ENCODE measurements at places on chromosomes 1 and 21.

GRCh38 chr1:103220631-103221041 lies 112.3 kb upstream of the COL11A1 start:
- no peak for DNase-seq

- no peak for DNase-seq
Measured at GRCh38 chr1:45035631-45036301, 23.7 kb downstream of the UROD start.

DNA sequence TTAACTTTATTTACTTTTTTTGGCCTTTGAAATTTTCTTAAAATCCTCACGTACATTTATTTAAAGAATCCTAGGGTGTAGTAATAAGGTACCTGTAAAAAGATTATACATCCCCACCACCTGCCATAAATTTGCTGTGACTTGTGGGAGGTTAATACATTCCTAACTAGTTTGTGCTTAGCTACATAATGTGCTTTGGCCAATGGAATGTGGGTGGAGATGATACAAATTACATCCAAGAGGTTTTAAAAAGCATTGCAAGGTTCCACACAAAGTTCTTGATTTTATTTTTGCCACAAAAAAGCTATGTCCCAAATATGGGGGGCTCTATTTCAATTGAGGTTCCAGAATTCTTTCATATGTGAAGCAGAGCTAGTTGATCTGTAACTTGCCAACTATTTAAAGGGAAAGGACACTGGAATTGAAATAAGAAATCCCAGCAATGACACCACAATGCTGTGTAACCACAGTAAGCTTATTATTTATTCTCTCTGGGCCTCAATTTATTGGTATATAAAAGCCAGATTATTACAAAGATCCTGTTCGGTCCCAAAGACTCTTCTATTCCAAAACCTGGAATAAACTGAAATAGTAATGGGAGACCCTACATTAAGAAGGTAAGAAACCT lies 15.7 kb downstream of the ASPM start:
- DNase-seq = no peak

GRCh38 chr1:45608175-45609156 lies 15.4 kb downstream of the CCDC17 start:
- peak; percentile 60 for DNase-seq

- peak; percentile 86 for DNase-seq
Measured at GRCh38 chr1:100718581-100718980, 961 bp upstream of the VCAM1 start.

DNA sequence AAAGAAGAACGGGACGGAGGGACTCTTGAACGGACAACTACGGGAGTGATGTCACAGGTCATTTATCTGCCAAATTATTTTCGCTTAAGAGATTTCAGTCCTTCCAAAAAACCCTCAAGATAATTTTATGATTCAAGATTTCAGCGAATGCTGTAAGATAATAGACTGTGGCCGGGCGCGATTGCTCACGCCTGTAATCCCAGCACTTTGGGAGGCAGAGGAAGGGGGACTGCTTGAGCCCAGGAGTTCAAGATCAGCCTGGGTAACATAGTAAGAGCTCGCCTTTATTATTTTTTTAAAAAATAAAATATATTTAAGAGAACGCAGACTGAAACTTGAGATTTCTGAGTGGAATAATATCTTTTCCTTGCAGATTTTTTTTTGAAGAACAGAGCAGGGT lies 609 bp downstream of the RWDD2B start:
- DNase-seq = no peak

- peak; percentile 86 for DNase-seq
Measured at GRCh38 chr1:30872033-30872947, 36.3 kb downstream of the SDC3 start.

DNA sequence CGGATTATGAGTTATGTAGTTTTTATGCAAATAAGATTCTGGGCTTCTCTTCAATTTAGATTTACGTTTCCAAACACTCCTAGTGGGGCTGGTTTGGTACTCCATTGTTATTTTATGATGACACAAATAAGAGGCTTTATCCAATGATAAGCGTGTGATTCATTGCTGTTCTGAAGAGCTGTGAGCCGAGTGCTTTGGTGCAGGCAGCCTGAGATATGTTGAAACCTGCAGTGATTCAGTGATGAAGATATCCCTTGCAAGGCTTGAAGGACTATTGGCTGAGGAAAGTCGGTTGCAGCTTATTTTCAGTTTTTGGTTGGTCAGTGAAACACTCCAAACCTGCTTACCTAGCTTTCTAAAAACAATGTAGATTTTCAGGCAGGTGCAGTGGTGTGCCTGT lies 112.2 kb downstream of the RYR2 start:
- no peak for DNase-seq

DNA sequence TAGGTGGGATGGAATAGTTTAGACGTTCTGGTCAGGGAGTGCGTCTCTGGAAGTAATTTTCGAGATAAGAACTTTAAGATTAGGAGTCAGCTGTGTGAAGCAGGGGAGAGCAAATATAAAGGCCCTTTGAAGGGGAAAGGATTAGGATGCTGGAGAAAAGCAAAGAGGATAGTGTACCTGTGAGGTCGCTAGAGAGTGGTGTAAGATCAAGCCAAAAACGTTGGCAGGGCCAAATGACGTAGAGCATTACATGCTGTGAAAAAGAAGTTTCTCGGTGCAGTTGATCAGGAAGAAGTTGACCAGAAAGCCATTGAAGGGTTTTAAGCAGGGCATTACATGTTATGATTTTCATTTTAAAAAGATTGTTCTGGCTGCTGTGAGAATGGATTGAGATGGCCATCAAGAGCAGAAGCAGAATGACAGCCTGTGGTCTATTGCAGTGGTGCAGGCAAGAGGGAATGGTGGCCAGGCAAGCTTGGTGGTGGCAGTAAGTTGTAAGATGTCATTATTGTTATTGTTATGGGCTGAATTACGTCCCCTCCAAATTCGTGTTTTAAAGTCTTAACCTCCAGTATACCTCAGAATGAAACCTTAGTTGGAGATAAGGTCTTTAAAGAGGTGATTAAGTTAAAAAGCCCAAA lies 113.6 kb upstream of the KIF26B start:
- no peak for DNase-seq

GRCh38 chr1:233439721-233440120 lies 112.2 kb downstream of the MAP3K21 start:
- no peak for DNase-seq

- no peak for DNase-seq
Measured at GRCh38 chr1:26496861-26497260, 24.6 kb downstream of the HMGN2 start.

DNA sequence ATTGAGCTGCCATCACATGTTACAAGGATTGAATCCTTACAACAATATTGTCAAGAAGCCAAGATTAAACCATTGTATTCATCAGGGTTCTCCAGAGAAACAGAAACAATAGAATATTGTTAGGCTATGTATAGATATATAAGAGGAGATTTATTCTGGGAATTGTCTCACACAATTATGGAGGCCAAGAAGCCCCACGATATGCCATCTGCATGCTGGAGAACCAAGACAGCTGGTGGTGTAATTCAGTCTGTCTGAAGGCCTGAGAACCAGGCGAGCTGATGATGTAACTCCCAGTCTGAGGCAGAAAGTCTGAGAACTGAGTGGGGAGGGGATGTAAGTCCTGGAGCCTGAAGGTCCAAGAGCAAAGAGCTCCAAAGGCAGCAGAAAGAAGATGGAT lies 14.5 kb upstream of the TTF2 start:
- peak; percentile 33 for DNase-seq

DNA sequence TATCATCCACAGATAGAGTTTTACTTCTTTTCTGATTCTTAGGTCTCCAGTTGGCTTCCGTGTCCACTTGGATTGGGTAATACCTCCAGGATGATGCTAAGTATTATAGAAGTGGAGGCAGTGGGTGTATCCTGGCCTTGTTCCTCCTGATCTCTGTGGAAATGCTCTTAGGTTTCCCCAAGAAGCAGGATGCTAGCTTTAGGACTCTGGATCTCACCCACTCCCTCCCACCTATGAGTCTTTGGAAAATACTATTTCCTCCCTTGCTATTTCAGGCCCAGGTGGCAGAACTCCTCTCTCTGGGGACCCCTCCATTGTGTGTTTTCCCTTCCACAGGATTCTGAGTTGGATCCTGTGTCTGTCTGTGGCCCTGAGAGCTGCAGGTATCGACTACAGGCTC lies 86.7 kb downstream of the SIM2 start:
- DNase-seq = no peak

- DNase-seq = no peak
Measured at GRCh38 chr21:31363720-31364119, 19.7 kb upstream of the TIAM1 start.

DNA sequence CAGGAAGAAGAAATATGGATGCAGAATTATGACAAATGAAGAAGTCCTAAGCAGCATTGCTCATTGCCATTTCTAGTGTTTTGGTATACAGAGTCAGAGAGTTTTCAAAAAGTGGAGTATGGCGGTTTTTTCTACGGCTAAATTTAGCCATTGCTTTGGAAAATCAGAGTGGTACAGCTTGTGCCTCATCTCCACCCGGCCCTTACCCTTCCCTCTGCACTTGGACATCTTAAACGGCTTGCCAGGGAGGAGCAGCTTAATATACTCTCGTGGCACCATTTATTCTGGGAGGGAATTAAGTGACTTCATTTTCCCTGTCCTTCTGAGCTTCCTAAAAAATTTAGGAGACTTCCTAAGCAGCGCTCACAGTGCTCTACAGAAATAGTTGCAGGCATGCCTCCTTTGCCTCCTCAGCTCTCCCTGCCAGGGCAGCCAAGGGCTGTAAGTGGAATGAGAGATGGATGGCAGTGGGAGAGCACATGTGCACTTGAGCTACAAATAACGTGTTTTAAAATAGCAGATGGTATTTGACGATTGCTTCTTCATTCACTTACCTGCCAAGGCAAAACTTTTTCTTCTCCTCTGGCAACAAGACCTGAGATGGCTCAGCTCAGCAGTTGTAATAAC lies 51.5 kb upstream of the VAMP3 start:
- DNase-seq = no peak

DNA sequence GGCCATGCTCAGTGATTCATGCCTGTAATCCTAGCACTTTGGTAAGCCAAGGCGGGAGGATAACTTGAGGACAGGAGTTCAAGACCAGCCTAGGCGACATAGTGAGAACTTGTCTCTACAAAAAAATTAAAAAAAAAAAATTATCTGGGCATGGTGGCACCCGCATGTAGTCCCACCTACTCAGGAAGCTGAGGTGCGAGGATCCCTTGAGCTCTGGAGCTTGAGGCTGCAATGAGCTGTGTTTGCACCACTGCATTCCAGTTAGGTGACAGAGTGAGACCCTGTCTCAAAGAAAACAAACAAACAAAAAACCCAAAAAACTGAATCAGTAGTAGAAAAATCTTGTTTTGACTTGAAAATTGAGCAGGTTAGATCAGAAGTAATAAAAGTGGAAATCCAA lies 67.1 kb upstream of the IPO9 start:
- DNase-seq = no peak

DNA sequence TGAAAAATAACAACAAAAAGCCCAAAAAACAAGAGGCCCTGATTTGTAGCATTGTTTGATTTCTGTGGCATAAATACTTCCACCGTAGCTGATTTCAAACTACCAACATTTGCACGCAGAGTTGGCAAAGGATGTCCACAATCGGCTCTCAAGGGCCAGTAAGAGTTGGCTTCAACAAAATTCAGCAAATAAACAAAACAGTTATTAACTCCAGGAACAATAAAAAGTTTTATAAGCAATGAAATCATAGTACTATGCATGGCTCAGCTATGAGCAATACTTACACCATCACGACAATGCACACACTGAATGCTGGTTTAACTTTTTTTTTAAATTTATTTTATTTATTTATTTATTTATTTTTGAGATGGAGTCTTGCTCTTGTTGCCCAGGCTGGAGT lies 8.7 kb upstream of the COX20 start:
- DNase-seq = no peak

DNA sequence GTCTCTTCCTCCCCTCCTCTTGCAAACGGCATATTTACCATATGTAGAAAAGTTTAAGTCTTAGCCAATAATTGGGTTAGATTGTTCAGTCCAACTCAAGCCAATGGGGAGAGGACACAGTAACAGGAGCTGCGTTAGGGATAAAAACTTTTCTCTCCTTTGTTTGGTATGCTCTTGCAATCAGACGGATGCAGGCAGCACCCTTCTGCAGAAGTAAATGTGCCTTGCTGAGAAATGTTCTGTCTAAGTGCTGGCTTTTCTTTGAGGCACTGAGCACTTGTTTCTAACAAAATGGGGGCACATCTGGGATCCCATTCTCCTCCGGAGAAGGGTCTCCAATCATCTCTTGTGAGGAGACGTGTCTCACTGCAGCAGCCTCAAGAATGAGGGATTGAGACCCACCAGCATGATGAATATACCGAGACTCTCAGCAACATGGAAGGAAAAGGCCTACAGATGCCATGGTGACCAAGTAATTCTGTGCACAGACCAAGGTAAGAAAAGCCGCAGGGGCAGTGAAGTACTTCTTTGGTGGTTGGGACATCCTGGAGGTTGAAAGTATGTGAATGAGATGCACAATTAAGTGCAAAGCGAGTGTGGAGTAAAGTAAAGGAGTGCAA lies 20.7 kb upstream of the GNG4 start:
- DNase-seq = no peak

- DNase-seq = peak; percentile 15
Measured at GRCh38 chr1:157971769-157972168, 21.7 kb upstream of the KIRREL1 start.

DNA sequence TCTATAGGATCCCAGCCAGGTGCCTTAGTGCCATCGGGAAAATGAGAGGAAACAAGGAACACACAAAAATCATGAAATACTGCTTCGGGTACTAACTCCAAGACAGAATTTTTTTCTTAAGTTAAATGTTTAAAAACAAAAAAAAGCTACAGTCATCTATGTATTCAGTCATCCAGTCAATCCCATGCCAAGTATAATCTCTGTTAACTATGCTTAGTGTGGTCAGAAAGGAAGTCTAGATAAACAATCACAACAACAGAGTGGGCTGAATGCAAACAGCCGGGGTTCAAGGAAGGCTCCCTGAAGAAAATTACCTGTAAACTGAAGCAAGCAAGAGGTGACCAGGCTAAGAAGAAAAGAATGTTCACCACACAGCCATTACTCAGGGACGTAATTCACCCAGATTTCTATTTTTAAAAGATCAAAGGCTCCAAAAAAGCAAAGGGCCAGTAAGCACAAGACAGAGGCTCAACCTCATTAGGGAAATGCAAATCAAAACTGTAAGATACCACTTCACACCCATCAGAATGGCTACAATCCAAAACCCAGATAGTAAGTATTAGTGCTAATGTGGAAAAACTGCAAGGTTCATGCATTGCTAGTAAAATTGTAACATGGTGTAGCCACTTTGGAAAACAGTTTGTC lies 53.0 kb downstream of the RERE start:
- no peak for DNase-seq

DNA sequence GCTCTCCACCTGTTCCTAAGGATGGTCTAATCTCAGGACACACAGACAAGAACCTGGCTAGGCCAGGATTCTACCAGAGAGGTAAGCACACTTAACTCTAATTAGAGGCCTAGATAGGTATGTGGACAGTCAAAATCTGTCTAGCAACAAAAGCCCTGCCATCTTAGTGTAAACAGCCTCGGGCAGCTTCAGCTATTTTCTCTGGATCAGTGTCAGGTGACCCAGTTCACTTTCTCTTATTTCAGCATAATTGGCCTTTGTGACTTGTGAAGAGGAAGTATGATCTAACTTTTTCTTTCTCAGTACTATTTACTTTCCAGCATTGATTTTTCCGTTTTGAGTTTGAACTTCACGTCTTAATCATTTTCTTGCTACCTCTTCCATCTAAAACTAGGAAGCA lies 217.7 kb downstream of the CRB1 start:
- DNase-seq = peak; percentile 10

- DNase-seq = no peak
Measured at GRCh38 chr21:38384238-38384560, 114.1 kb downstream of the ERG start.

- no peak for DNase-seq
Measured at GRCh38 chr1:211480941-211481545, 10.9 kb downstream of the RD3 start.

- peak; percentile 87 for DNase-seq
Measured at GRCh38 chr1:26828411-26828991, 2.0 kb downstream of the ZDHHC18 start.
